ENCODE measurements at places on chromosomes 2 and 18.

- DNase-seq: no peak
These were observed 592.0 kb upstream of the LRRTM1 start for GRCh38 chr2:80896576-80896975.

DNA sequence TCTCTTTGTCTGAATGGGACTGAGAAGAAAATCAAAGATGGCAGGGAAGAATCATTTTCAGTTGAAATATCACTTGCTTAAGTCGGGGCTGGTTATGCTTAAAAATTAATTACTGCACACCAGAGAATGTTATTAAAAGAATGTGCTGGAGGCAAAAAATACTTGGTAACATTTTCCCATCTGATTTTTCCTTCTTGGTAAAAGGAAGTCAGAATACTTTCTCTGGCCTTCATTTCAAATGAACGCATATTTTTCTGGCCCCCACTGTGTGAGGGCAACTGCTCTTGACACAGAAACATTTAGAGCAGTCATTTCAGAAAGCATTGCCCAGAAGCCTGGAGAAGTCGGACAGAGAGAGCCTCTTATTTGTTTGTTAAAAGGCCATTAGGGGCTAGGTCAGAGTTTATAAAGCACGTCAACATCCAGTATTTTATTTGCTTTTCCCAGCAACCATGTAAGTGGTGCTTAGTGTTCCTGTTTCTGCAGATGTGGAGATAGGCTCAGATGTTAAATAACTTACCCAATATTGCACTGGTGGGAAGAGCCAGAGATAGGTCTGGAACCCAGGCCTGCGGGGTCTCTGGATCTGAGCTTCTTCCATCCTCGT is 32.9 kb upstream of the LYPD6B start:
- no peak for DNase-seq

GRCh38 chr2:240917009-240917683 is 11.0 kb downstream of the CROCC2 start:
- no peak for DNase-seq

GRCh38 chr2:97911922-97912575 is 83.7 kb downstream of the TMEM131 start:
- no peak for DNase-seq

GRCh38 chr2:160431441-160431840 is 62.2 kb downstream of the RBMS1 start:
- DNase-seq: no peak

- no peak for DNase-seq
These were observed 42.2 kb downstream of the COL3A1 start for GRCh38 chr2:189016311-189016861.

DNA sequence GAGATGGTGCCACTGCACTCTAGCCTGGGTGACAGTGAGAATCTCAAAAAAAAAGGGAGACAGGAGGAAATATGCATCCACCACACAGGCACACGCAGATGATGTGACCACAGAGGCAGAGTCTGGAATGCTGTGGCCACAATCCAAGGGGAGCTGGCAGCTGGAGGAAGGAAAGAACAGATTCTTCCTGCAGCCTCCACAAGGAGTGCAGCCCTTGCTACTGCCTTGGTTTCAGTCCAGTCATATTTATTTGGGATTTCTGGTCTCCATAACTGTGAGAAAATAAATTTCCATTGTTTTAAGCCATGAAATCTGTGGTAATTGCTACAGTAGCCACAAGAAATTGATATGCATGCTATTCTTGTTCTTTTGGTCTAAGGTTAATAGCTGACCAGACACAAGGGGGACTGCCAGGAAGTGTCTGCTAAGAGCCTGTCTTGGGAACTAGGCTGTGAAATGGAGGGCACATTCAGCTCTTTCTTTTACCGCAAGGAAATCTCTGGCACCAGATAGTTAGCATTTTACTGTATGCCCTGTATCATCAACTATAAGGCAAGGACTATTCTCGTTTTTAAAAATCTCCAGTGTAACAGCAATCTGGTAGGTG is 133.1 kb upstream of the SEC11C start:
- DNase-seq: no peak

GRCh38 chr2:20580690-20581437 is 70.0 kb downstream of the HS1BP3 start:
- no peak for DNase-seq

DNA sequence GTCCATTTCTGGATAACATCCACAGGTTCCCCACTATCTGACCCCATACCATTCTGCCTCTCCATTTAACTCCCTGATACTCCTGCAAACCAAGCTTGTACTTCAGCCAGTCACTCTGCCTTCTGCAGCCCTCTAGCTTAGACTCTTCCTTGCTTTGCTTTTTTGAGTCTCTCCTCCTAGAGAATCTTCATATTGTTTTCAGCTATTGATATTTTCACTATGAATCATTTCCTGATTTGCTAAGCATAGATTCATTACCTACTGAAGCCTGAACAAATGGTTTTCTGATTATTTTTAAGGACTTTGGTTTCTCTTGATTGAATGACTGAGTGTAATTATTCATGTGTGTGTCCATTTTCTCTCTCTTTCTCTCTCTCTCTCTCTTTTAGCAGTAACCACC is 2102.3 kb upstream of the CELF4 start:
- DNase-seq: no peak

- DNase-seq: no peak
These were observed 218.3 kb upstream of the SMAD7 start for GRCh38 chr18:49169037-49169521.

DNA sequence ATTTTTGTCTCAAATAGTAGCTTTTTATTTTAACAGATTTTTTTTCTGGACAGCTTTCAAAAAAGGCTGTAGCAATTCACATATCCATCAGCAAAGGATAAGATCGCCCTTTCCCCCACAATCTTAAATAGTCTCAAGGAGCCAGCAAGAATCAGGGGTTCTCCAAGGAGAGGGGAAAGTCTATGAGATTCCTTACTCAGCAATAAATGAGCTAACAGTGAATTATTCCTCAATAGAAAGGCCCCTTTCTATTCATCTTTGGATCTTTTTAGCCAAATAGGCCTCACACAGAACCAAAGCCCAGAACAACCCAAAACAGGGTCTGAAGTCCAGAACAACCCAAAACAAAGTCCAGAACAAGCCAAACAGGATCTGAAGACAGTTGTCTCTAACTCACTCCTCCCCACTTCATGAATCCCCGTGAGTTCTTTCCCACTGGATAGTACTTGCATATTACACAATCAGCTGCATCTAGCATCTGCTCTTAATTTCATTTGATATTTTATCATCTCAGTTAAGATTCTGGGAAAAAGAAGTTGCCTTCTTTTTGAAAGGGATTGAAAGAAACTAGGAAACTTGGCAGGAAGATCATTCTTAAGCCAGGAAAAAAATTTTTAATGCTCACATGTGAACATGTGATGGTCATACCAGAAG is 3.4 kb upstream of the DHRS9 start:
- DNase-seq: no peak

DNA sequence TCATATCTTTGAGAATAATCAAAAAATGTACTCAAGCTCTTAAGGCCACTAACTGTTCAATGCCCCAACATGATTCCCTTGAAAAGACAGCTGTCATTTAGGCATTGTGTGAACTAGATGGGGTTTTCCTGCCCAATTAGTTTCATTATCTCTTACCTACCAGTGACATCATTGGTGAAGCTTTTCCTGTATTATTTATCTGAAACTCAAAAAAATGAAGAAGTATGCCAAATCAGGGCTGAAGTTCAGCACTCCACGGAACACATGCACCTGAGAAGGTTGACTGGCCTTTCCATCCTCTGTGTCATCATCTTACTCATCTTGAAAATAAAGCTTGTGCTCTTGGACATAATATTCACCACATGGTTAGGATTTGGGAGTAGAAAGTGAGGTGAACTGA is 126.4 kb downstream of the TXNL1 start:
- no peak for DNase-seq

GRCh38 chr18:77249569-77250500 is at the start of gene GALR1:
Gene GALR1, plus strand, starts transcription at chr18:77249848. Its CDS starts 701 bp downstream, at chr18:77250549.
- no peak for DNase-seq

DNA sequence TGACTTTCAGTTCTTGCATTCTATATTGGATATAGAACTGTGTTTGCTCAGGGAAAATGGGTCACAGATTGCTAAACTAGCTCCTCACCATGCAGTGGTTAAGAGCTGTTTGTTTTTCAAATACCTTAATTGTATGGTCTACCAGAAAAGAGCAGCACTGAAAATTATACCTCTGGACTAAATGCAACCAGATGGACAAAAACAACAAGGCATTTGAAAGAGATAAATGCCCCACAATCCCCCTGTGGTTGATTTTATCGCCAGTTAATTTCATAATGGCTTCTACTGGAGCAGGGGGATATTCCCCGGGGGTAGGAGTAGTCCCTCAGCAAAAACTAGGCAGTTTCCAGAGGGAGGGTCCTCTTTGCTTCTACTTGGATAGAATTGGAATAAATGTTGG is 267.9 kb upstream of the TNP1 start:
- no peak for DNase-seq

- DNase-seq: no peak
These were observed 74.3 kb upstream of the SLC1A4 start for GRCh38 chr2:64914735-64915509.

DNA sequence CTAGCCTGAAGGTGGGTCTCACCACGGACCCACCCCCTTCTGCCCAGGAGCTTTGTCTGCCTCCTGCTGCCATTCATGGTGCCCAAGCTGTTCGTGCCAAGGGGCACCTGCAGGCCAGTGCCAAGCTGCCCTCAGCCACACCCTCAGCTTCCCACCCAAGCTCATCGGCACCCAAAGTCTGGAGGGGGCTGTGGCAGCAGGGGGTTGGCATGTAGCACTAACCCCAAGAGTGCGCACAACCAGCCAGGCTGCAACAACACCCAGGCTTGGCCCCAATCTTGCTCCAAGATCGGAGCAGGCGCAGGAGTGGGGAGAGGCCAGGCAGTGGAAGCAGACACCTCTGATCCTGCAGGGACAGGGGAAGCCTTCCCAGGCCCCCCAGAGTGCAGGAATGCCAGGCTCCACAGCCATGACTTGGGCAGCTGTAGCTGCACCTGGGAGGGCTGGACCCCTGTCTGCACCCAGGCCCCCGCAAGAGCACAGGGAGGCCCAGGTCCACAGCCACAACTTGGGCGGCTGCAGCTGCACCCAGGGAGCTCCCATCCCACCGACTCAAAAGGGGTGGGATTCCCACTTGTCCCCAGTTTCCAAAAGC is 89.9 kb downstream of the ATAD2B start:
- no peak for DNase-seq
